ENCODE measurements at places on chromosomes 5 and 9.

- no peak for DNase-seq
- H3K4me1 ChIP-seq, result peaks cover 11% of the 10 kb centered on the region
- H3K27ac ChIP-seq, result no peak overlapping the region
- no peak overlapping the region for H3K4me3 ChIP-seq
- H3K27me3 ChIP-seq, result no peaks in the 10 kb centered on the region
- no peaks in the 10 kb centered on the region for H3K36me3 ChIP-seq
These were observed 92.7 kb downstream of the COL5A1 start for GRCh38 chr9:134734270-134734669.

- H3K4me1 ChIP-seq, result peaks cover 77% of the 10 kb centered on the region
- H3K27me3 ChIP-seq, result no peaks in the 10 kb centered on the region
These were observed 23.0 kb downstream of the PCDHGC5 start for GRCh38 chr5:141511771-141512325.

DNA sequence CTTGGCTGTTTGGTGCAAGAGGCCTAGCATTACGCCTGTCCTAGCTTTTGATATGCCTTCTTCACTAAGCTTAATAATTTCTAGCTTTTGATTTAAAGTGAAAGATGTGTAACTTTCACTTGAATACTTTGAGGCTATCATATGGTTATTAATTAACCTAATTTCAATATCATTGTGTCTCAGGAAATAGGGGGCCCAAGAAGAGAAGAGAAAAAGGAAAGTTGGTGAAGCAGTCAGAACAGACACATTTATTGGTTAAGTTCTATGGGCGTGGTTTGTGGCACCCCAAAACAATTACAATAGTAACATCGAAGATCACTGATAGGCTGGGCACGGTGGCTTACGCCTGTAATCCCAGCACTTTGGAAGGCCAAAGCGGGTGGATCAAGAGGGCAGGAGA, 40.9 kb upstream of the F2RL2 start:
- DNase-seq, result no peak
- no peak overlapping the region for H3K27ac ChIP-seq
- H3K4me1 ChIP-seq, result no peaks in the 10 kb centered on the region
- no peaks in the 10 kb centered on the region for H3K27me3 ChIP-seq
- peaks cover 10% of the 10 kb centered on the region for H3K36me3 ChIP-seq
- no peak overlapping the region for H3K4me3 ChIP-seq

DNA sequence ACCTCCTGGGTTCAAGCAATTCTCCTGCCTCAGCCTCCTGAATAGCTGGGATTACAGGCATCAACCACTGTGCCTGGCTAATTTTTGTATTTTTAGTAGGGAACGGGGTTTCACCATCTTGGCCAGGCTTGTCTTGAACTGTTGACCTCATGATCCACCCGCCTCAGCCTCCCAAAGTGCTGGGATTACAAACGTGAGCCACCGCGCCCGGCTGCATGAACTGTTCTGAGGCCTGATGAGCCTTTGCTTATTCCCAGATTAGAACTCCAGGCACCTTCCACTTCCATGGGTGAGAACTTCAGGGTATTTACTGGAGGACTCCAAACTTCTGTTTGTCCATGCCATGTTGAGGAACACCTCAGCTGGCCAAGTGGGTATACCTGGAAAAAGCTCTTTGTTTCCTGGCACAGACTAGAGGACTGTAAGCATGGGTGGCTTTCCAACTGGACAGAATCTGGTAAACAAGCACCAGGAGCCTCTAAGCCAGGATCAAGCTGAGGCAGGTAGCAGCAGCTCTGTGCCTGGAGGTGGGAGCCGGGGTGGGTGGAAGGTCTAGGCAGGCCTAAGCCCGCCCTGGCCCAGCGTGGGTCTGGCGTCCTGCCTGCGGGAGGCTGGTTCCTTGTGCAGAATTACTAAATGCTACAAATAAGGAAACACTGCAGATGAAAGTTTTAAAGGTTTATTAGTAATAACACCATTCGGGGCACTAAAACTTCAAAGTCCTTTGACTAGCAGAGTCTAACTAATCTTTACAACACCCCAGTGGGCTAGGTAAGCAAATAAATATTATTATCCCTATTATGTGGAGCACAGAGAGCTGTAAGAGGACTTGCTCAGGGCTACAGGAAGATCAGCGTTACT, 78.4 kb downstream of the SEMA5A start:
- H3K27ac ChIP-seq, result no peak overlapping the region
- no peaks in the 10 kb centered on the region for H3K27me3 ChIP-seq
- H3K36me3 ChIP-seq, result no peaks in the 10 kb centered on the region
- DNase-seq, result peak; percentile 47

GRCh38 chr5:41406424-41406823, 104.0 kb downstream of the PLCXD3 start:
- no peak for DNase-seq
- no peak overlapping the region for H3K27ac ChIP-seq

DNA sequence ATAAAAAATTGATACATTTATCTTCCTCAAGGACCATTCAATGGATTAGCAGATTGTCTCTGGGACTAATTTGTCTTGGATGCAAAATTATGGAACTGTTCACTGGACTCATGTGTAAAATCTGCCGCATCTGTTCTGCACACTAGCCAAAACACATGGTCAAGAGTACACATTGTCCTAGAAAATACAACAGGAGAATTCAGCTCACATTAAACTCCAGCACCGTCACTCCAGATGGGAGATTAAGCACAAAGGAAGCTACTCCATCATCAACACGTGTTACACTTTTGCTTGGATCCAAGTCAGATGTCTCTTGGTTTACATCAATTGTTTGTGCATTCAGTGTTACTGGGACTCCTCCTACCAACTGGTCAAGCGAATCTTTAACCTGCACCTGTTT, 28.8 kb downstream of the C5 start:
- H3K27ac ChIP-seq, result no peak overlapping the region
- no peak for DNase-seq
- H3K4me3 ChIP-seq, result no peak overlapping the region

GRCh38 chr9:101601904-101602765, 7.4 kb upstream of the PPP3R2 start:
- no peaks in the 10 kb centered on the region for H3K27me3 ChIP-seq
- no peak overlapping the region for H3K27ac ChIP-seq
- no peaks in the 10 kb centered on the region for H3K4me1 ChIP-seq
- H3K36me3 ChIP-seq, result no peaks in the 10 kb centered on the region

- H3K4me3 ChIP-seq, result no peak overlapping the region
- H3K36me3 ChIP-seq, result no peaks in the 10 kb centered on the region
- DNase-seq, result no peak
- no peaks in the 10 kb centered on the region for H3K4me1 ChIP-seq
These were observed 60.0 kb downstream of the PRRC1 start for GRCh38 chr5:127577458-127577857.

DNA sequence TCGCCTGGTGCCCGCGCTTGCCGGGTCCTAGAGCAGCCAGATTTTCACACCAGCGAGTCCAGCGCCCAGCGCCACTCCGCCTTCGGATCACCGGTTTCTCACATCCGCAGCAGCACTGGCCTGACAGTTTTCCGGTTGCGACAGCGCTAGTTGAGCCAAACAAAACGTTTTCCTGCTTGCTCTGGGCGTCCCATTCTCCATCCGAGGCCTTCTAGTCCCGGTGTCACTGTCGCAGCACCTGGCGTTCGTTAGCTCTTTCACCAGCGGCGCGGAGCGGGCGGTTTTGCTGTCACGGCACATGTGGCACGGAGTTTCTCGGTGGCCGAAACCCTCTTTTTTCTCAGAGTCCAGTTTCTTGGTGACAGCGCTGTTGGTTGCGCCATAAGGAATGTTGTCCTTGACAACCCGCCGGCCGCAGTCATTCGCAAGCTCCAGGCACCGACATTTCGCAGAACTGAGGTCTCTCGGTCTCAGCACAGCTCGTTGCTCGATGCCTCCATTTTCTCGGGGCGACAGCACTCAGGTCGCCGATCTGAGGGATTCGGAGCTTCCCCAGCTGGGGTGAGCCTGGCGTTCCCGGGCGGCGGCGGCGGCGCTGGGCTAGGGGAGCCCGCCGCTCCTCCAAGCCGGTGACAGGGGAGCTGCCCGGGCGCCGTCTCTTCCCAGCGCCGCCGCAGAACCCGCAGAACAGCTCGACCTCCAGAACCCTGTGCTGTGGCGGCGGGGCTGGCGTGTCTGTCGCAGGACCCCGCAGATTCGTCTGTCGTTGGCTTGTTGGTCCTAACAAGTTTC, 47.8 kb downstream of the ANXA2R start:
- DNase-seq, result peak; percentile 92
- no peaks in the 10 kb centered on the region for H3K36me3 ChIP-seq
- H3K27ac ChIP-seq, result peak overlapping the region; percentile 99
- H3K27me3 ChIP-seq, result peaks cover 64% of the 10 kb centered on the region
- peak overlapping the region; percentile 58 for H3K4me3 ChIP-seq

DNA sequence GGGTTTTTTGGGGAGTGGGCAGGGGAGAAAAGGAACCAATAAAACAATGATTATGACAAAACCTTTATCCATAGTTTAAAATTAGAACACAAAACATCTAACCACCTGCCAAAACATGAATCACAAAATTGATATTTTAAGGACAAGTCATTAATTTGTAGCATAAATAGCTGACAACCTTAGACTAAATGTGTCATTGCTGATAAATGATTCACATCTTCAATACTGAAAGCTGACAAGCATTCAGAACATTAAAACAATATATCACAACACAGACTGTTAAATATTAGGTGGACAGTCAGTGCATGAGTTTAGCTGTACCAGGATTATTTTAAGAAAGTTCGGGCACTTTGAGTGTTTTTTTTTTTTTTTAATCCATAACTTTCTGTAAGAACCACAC, 71.5 kb downstream of the NR3C1 start:
- no peak overlapping the region for H3K27ac ChIP-seq
- no peak for DNase-seq
- H3K27me3 ChIP-seq, result no peaks in the 10 kb centered on the region
- H3K36me3 ChIP-seq, result peaks cover 4% of the 10 kb centered on the region
- peaks cover 16% of the 10 kb centered on the region for H3K4me1 ChIP-seq
- H3K4me3 ChIP-seq, result no peak overlapping the region
